ENCODE measurements at places on chromosomes 16 and 17.

DNA sequence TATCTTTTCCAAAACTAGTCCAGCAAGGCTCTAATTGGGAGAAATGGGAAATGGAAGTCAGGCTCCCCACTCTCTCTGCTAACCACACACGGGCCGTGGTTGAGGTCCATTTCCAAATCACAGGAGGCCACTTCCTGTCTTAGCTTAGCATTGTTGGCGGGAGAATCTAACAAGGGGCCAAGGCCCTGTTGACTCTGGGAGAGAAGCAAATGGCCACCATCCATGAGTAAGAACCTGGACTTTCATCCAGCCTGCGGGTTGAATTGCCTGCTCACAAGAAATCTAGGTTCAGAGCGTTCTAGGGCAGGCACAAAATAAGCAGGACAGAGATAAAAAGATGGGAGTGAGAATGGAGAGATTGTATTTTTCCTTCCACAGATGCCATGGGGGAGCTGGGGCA lies 5.7 kb downstream of the FAM20A start:
- no peak for DNase-seq

- no peak for DNase-seq
Measured at GRCh38 chr17:65901394-65901793, 290.5 kb downstream of the CEP112 start.

GRCh38 chr17:4591529-4591928 lies 7.2 kb downstream of the SMTNL2 start:
- DNase-seq, result no peak

DNA sequence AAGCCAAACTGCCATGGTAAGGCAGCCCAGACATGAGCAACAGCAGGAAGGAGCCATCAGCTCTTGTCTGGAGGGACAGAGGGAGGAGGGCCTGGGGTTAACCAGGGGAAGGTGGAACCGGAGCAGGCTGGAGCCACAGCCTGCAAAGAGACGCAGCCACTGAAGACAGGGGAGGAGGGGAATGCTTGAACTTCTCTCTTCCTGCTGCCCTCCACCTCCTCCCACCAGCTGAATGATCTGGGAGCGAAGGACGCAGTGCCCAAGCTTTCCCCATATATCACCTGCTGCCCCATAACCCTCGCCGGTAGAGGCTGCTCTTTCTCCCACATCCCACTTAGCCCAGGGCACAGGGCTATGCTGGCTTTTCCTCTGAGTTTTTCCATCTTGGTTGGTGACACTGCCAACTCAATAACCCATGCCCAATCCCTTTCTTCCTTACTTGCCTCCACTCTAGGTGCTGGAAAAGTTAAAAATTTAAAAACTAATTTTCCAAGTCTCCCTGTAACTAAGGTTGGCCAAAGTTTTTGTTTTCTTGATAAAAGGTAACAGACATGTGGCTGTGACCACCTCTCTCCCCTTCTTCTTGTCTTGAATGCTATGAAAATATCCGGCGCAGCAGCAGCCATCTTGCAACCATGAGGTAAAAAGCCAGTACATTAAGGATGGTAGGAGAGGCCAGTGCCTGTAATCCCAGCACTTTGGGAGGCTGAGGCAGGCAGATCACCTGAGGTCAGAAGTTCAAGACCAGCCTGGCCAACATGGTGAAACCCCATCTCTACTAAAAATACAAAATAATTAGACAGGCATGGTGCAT lies 21.8 kb upstream of the CACNG4 start:
- DNase-seq, result no peak

Data from activated naive CD8-positive, alpha-beta T cell treated with anti-CD3 and anti-CD28 coated beads for 36 hours (primary cell).